ENCODE measurements at places on chromosomes 2 and 18. TPM values are rescaled to one million over a fixed set of nuclear protein-coding genes. Genes with fewer than 3 reads are reported as not detected.
A peak's percentile ranks its signal among the peaks of the same experiment; 100 is the strongest.

ACYP2 gene
- total RNA-seq: 59.2 TPM

ALK gene
- 0.05 TPM for total RNA-seq

MGAT4A gene
- 24.8 TPM for total RNA-seq

ST6GAL2 gene
- 0.12 TPM for total RNA-seq

CHST10 gene
- total RNA-seq: 11.8 TPM

GRCh38 chr2:168816369-168816768 is 13.9 kb downstream of the NOSTRIN start:
- no peaks in the 10 kb centered on the region for H3K36me3 ChIP-seq
- no peak overlapping the region for H3K27ac ChIP-seq
- no peaks in the 10 kb centered on the region for H3K27me3 ChIP-seq

DNA sequence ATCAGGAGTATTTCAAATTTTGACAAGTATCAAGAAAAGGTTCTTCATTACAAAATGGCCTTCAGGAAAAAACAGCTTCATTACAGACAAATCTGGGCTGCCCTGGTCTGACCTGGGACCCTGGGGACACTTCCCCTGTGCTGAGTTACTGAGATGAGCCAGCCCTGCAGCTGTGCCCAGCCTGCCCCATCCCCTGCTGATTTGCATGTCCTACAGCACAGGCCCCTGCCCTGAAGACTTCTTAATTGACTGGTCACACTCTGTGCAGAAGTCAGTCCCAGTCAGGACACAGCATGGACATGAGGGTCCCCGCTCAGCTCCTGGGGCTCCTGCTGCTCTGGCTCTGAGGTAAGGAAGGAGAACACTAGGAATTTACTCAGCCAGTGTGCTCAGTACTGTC is 235.1 kb downstream of the ANKRD36B start:
- peaks cover 27% of the 10 kb centered on the region for H3K27me3 ChIP-seq
- DNase-seq: no peak
- no peak overlapping the region for H3K4me3 ChIP-seq
- no peaks in the 10 kb centered on the region for H3K4me1 ChIP-seq
- no peak overlapping the region for H3K27ac ChIP-seq

DNA sequence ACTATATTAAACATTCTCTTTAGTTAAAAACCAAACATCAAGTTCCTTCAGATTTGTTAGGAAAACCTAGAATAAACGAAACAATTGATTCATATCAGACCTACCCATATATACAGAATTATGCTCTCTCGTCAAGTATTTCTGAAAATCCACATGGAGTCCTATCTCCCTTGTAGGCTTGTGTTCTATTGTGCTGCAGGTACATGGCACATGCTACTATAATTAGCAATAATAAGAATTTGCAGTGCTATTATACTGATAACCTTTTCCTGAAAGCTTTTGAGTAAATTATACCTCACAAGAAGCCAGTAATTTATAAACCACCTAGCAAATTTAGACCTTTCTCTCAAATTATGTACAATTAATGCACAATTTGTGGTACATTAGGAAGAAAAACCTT is 158.6 kb upstream of the STK17B start:
- H3K4me3 ChIP-seq: no peak overlapping the region
- H3K36me3 ChIP-seq: no peaks in the 10 kb centered on the region
- no peak overlapping the region for H3K27ac ChIP-seq
- no peaks in the 10 kb centered on the region for H3K27me3 ChIP-seq
- H3K4me1 ChIP-seq: peaks cover 29% of the 10 kb centered on the region
- no peak for DNase-seq

DNA sequence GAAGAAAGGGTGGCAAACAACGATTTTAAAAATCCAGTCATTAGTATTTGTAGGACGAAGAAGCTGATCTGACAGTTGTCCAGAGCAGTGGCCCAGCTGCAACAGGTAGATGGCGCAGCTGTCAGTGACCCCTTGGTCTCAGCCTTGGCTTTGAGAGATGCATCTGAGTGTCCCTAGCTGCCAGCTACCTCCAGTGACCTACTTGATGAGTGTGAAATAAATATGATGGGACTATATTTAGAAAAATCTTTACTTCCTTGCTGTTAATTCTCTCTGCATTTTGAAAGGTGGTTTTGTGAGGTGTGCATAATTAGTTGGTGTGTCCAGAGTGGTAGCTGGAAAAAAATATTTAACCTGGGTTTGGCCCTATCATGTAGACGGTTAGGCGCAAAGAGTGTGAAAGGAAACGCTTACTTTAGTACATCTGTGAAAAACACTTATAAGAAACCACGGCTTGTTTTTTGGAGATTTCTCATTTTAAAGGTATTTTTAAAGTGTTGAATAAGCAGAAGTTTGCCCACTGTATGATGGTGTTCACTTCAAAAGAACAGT is 963 bp downstream of the INPP1 start:
- peak overlapping the region; percentile 78 for H3K4me3 ChIP-seq
- H3K4me1 ChIP-seq: peaks cover 35% of the 10 kb centered on the region
- H3K27me3 ChIP-seq: no peaks in the 10 kb centered on the region
- no peaks in the 10 kb centered on the region for H3K36me3 ChIP-seq
- peak overlapping the region; percentile 96 for H3K27ac ChIP-seq
- peak; percentile 59 for DNase-seq

GRCh38 chr2:231181860-231182512 is 16.4 kb upstream of the ARMC9 start:
- no peaks in the 10 kb centered on the region for H3K27me3 ChIP-seq
- DNase-seq: peak; percentile 79
- H3K4me1 ChIP-seq: peaks cover 48% of the 10 kb centered on the region
- no peaks in the 10 kb centered on the region for H3K36me3 ChIP-seq
- no peak overlapping the region for H3K4me3 ChIP-seq
- peak overlapping the region; percentile 33 for H3K27ac ChIP-seq

GRCh38 chr2:42714686-42715085 is 49.2 kb downstream of the OXER1 start:
- H3K4me1 ChIP-seq: no peaks in the 10 kb centered on the region
- no peak overlapping the region for H3K4me3 ChIP-seq
- no peak overlapping the region for H3K27ac ChIP-seq
- DNase-seq: no peak

GRCh38 chr2:102057502-102058292 is 65.9 kb downstream of the IL1R2 start:
- no peak overlapping the region for H3K4me3 ChIP-seq
- H3K27ac ChIP-seq: no peak overlapping the region
- no peaks in the 10 kb centered on the region for H3K36me3 ChIP-seq
- no peak for DNase-seq
- H3K4me1 ChIP-seq: no peaks in the 10 kb centered on the region
- H3K27me3 ChIP-seq: no peaks in the 10 kb centered on the region

DNA sequence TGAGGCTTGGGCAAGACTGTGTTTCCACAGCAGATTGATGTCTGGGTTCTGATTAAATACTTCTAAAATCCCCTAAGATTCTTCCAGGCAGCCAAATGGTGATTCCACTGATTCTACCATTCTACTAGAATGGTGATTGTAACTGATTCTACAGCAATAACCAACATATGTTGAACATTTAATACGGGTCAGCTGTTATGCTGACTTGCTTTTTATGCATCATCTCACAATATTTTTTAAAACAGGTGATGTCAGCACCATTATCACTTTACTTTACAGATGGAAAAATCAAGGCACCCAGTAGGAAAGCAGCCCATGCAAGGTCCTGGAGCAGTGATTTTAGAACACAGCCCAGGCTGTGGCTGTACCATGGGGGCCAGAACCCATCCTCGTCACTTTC is 37.5 kb downstream of the TIMM21 start:
- no peak overlapping the region for H3K27ac ChIP-seq
- no peaks in the 10 kb centered on the region for H3K4me1 ChIP-seq
- no peaks in the 10 kb centered on the region for H3K36me3 ChIP-seq
- H3K27me3 ChIP-seq: peaks cover 13% of the 10 kb centered on the region
- no peak for DNase-seq

DNA sequence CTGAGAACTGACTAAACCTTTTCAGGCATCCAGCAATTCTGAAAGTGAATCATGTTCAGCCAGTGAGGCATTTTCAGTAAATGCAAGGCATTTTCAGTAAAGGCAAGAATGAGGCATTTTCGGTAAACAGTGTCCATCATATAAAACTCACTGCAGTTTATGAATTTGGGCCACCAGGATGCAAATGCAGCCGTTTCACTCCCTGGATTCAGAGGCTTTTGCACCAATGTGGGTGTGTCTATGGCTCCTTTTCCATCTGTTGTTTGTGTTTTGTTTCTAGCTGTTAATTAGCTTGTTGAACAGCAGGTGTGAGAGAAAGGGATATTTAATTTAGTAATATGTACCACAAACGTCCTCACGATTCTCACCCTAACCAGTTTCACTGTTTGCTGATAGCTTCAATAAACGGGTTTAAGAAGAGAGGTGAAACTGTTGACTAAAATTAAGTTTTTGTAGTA is 116.3 kb upstream of the PGAP1 start:
- no peak for DNase-seq
- H3K27me3 ChIP-seq: no peaks in the 10 kb centered on the region
- peaks cover 5% of the 10 kb centered on the region for H3K36me3 ChIP-seq
- no peak overlapping the region for H3K27ac ChIP-seq

DNA sequence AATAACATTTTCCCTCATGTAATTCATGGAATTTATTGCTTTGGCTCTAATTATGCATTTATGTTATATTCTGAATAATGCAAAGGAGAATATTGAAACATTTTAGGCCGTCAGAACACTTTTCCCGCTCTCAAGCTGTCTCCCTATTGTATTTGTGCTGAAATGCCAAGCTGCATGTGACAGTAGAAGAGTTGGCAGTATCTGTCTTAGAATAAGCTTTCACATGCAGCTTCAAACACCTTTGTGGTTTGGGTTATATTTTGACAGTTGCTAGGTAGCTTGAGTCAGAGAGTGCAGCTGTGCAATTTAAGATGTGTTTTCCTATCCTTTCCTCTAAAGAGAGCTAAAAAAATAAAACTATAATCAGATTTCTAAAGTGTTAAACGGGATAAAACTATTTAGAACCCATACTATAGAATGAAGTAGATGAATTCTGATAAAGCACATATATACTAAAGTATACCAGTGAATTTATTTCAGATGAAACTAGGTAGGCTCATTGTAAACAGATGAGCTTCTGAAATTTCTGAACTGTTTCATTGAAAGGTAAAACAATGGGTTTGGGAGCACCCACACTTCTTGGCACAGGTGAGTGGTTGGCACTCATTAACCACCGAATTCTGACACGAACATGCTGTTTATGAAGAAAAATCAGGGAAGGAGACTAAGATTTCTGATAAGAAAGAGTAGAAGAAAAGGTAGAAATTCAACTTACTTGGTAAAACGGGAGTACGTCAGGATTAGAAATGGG is 43.4 kb downstream of the PLCL1 start:
- no peak overlapping the region for H3K4me3 ChIP-seq
- H3K27me3 ChIP-seq: no peaks in the 10 kb centered on the region
- H3K4me1 ChIP-seq: peaks cover 6% of the 10 kb centered on the region
- H3K27ac ChIP-seq: peak overlapping the region; percentile 31

GRCh38 chr18:34659579-34660517 is 50.2 kb upstream of the DTNA start:
- peak; percentile 85 for DNase-seq
- no peak overlapping the region for H3K4me3 ChIP-seq
- no peaks in the 10 kb centered on the region for H3K27me3 ChIP-seq
- H3K27ac ChIP-seq: peak overlapping the region; percentile 78

DNA sequence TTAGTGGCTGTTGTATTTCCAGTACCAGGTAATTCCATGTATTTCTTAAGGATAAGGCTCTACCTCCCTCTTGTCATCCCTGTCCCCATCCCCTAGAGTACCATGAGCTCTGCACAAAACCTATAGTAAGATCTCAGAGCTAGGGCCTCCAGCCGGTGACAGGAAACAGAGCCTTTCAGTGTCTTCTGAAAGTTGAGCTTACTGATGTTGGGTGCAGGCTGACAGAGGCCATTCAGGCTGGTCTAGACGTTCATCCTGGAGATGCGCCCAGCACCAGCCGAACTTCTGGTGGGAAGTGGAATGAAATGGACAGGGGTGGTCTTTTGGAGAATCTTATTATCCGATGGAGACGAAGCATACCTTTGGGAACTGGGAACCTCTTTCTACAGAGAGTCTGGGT is 16.7 kb upstream of the LYPD6B start:
- no peak for DNase-seq
- H3K4me1 ChIP-seq: no peaks in the 10 kb centered on the region
- H3K4me3 ChIP-seq: no peak overlapping the region
- H3K27me3 ChIP-seq: no peaks in the 10 kb centered on the region
- H3K36me3 ChIP-seq: no peaks in the 10 kb centered on the region

DNA sequence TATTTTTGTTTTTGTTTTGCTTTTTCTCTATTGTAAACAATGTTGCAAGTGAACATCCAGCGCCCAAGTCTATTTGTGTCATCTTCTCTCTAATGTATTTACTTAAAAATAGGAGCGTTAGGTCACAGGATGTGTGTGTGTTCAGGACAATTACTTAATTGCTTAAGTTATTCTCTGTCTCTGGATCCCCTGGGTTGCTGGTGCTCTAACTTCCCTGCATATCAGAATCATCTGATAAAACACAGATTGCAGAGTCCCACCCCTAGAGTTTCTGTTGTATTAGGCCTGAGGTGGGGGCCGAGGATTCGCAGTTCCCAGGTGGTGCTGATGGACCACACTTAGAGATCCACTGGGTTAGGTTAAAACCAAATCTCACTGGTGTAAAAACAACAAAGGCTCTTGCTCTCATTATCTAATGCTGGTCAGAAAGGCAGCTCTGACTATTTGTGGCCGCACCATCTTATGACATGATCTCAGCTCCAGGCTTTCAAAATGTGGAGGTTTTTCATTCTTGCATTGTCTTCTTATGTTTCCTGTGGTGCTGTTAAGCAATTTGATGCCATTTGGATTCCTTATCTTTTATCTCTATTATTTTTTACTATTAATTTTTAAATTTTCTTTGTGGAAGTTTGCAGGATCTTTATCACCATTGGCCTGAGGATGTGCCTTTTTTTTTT is 87.7 kb downstream of the CLIP4 start:
- H3K27me3 ChIP-seq: no peaks in the 10 kb centered on the region
- H3K27ac ChIP-seq: no peak overlapping the region
- no peak for DNase-seq
- no peaks in the 10 kb centered on the region for H3K36me3 ChIP-seq
- H3K4me1 ChIP-seq: no peaks in the 10 kb centered on the region

DNA sequence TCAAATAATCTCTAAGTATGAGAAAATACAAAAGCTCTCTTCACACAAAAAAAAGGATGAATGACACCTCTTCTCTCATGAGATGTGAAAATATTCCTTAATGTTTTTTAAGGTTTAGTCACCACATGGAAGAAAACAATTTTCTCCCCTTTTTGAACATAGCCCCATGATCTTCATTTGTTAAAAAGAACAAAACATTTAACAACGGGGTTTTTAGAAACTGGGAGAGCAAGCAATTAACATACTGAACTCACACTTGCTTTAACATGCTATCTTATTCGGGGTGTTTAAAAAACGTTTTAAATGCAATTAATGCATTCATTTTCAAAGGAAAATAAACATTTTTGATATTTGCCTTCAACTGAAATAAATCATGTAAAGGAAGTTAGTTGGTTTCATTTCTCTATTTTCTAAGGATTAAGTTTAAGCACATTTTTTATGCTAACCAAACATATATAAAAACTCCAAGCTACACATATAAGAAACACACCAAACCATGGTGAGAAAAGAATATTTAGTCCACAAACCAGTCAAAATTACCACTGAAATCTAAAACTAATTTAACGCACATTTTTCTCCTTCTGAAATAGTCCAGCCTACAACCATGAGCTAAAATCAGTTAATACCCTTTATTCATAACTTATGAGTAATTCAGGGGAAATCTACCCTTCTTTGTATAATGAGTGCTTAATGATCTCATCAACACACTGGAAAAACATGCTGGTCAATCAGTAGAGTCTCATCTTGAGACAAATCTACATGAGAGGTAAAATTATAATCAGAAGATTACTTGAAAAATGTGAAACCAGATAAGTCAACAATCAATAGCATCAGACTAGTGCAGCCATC is 8.2 kb downstream of the FBXO11 start:
- H3K4me1 ChIP-seq: peaks cover 95% of the 10 kb centered on the region
- DNase-seq: no peak
- no peaks in the 10 kb centered on the region for H3K27me3 ChIP-seq
- no peak overlapping the region for H3K27ac ChIP-seq

Measured in heart right ventricle (tissue), 16 donors.